NT2/D1 (cell line): ENCODE measurements at places on chromosomes 1 and 21.

DNA sequence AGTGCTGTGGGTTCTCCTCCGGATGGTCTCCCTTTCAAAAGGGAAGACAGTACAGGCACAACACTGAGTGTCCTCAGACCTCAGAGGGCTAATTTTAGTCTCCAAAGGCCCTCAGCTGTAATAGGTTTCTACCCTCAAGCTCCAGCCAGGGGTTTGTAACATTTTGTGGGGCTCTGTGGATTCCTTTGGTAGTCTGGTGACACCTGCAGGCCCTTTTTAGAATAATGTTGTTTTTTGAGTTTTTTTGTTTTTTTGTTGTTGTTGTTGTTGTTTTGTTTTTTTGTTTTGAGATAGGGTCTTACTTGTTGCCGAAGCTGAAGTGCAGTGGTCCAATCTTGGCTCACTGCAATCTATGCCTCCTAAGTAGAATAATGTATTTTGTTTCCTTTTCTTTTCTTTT, 15.0 kb upstream of the TMEM201 start:
- DNase-seq, result no peak

DNA sequence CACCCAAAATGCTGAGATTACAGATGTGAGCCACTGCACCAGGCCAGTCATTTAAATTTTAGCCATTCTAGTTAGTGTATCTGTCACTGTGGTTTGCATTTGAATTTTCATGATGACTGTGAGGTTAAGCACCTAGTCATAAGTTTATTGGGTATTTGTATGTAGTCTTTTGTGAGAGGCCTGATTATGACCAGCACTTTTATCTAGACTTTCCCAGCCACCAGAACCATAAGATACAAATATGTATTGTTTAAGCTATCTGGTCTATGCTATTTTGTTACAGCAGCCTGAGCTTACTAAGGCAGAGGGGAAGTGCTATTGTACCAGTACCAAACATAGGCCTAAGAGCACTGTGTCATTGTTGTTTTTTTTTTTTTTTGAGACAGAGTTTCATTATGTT, 19.9 kb upstream of the DNAJC6 start:
- no peak for DNase-seq

DNA sequence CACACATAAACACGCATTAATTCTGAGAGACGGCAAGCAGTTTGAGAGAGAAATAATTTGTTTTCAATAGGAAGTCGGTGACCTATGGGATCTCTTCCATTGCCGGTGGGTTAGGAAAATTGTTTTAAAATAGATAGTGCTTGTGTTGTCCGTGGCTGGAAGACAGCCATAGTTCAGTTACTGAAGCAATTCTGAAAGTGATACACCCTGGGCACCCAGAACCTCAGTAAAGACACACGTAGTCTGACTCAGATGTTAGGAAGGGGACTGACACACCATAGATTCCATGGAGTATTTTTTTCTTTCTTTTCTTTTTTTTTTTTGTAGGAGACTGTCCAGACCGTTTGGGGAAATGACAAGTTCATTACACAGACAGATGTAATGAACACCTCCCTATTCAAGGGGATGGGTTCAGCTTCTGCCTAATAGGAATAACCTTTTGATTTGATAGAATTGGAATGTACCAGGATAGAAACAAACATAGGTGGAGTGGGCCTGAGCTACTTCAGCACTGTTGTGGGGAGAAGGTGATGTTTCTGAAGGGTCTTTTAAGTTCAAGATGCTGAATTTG, 1.6 kb downstream of the C1orf21 start:
- DNase-seq, result no peak

DNA sequence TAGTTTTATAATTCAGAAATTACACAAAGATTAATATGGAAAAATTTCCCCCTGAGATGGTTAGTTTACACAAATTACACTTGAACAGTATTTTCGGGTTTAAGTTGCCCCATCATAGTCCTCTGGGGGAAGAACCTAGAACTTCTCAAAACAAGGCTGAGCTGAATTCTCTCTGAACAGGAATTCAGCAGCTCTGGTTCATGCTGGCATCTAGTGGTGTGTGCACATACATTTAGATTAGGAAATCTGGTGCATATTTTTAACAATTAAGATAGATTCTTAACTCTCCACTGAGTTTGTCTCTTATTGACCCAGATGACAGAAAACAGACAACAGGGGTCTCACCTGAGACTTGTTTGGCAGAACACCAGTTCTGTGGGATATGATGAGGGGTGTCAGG, 410.7 kb downstream of the DSCAM start:
- DNase-seq, result no peak

DNA sequence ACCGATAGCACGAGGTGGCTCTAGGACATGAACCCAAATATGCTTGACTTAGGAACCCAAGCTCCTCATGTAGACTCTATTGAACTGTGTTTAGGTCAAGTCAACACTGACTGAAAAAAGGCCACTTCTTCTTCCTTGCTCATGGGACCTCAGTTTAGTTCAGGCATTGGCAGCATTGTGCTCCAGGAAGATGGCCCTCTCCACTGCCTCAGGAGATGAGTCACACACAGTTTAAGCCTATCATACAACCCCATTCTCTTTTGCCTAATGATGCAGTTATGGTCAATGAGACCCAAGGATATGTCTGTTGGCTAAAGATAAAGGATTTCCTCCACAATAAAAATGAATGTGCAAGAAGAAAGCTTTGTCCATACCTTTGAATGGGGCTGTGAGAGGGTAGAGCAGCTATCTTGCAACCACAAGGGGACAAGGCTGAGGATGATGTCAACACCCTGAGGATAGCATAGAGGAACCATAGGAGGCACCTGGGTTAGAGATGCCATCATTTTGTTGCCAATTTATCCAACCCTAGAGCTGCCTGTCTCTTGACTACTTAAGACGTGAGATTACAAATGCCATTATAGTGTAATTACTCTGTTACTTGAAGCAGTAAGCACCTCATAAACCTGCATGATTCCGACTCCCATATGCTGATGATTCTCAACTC, 3.0 kb upstream of the TRIM63 start:
- DNase-seq, result no peak

DNA sequence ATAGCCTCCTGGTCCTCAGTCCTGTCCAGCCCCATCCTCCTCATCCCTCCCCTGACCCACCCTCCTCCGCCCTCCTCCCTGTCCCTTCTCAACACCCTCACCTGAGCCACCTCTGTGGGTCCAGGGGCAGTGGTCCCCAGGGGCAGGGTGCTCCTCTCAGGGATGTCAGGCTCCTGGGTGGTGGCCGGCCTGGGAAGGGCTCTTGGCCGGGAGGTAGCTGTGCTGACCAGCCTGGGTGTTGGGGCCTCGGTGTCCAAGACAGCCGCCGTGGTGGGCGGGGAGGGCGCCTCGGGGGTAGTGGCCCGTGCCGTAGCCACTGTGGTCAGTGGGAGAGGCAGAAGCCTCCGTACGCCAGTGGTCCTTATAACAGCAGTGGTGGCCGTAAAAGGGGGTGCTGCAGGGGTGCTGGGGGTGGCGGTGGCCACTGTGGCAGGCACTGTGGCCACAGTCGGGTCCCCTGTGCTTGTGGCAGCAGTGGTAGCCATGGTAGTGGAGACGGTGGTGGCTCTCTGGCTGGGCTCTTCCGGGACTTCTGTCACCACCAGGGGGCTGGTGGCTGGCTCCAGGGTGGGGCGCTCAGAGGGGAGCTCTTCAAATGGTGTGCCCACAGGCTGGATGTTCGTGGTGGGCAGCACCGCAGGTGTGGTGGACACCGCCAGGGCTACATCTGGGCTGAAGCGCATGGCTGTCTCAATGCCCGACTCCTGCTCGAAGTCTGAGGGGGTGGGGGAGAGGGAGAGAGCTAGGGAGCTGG, 31.9 kb downstream of the SDC3 start:
- DNase-seq, result no peak

- peak; percentile 84 for DNase-seq
These were observed 12.6 kb downstream of the FLG2 start for GRCh38 chr1:152347116-152347728.

- no peak for DNase-seq
These were observed 89.4 kb upstream of the GPR52 start for GRCh38 chr1:174358344-174358743.

DNA sequence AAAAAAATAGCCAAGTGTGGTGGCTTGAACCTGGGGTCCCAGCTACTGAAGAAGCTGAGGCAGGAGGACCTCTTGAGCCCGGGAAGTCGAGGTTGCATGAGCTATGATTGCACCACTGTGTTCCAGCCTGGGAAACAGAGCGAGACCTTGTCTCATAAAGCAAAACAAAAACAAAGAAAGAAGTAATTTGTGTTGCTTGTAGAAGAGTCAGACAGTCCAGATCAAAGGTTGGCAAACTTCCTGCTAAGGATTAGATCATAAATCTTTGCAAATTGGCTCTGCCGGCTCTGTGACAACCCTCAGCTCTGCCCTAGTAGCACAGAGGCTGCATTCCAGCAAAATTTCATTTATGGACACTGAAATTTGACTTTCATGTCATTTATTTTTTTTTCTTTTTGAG, 19.0 kb upstream of the MFN2 start:
- no peak for DNase-seq

GRCh38 chr1:74162333-74162732, 35.6 kb downstream of the LRRIQ3 start:
- DNase-seq, result no peak

- no peak for DNase-seq
These were observed 34.4 kb upstream of the SLC30A1 start for GRCh38 chr1:211613108-211613947.

- DNase-seq, result no peak
These were observed 54.2 kb downstream of the IFI44 start for GRCh38 chr1:78703806-78704205.

GRCh38 chr1:68201546-68202238, 30.6 kb downstream of the WLS start:
- no peak for DNase-seq

GRCh38 chr1:68049941-68050878, at the start of gene DIRAS3:
Gene DIRAS3 (minus strand): TSS chr1:68050627. CDS start chr1:68047297, 3,330 bp downstream.
- no peak for DNase-seq

- DNase-seq, result no peak
These were observed 148.5 kb upstream of the TNR start for GRCh38 chr1:175891783-175892309.

- no peak for DNase-seq
These were observed 13.8 kb upstream of the SLC6A9 start for GRCh38 chr1:44045064-44045463.

GRCh38 chr1:203428981-203429599, 46.5 kb upstream of the PRELP start:
- no peak for DNase-seq

GRCh38 chr1:11407301-11407994, 71.5 kb upstream of the DISP3 start:
- DNase-seq, result no peak

GRCh38 chr1:64986903-64987871, 20.8 kb upstream of the JAK1 start:
- no peak for DNase-seq

GRCh38 chr1:14817223-14818170, 219.0 kb downstream of the KAZN start:
- no peak for DNase-seq

DNA sequence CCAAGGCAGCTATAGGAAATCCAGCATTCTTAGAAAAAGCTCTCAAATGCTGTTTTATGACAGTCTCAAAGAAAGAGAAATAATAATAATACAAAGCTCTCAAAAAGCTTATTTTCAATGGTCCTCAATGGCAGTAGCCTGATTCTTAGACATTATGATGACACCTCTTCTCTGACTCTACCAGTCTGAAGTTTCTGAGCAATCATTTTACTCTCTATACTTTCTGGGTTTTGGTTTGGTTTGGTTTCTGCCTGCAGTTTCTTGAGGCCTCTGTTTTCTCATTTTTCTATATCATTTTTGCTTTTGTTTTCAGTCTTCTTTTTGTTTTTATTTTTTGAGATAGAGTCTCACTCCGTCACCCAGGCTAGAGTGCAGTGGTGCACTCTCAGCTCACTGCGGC, 50.2 kb upstream of the TBX15 start:
- DNase-seq, result no peak

DNA sequence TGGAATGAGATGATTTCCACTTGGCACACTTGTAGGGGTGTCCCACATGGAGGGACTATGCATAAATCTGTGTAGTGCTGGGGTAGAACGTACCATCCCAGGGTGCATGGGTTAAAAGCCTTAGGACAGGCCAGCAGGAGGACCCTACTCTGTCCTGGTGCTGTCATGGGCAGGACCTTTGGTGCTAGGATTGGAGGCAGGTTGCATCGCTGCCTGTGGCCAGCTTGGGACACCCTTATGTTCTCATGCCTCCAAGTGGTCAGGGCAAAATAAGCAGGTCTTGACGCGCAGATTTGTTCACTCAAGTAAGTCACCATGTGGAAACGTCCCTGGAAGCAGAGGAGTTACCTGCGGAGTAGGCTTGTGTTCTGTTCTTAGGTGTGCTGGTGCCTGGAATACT, 49.5 kb upstream of the RAB3GAP2 start:
- DNase-seq, result no peak

GRCh38 chr1:101392552-101392951, 155.7 kb downstream of the S1PR1 start:
- DNase-seq, result no peak

DNA sequence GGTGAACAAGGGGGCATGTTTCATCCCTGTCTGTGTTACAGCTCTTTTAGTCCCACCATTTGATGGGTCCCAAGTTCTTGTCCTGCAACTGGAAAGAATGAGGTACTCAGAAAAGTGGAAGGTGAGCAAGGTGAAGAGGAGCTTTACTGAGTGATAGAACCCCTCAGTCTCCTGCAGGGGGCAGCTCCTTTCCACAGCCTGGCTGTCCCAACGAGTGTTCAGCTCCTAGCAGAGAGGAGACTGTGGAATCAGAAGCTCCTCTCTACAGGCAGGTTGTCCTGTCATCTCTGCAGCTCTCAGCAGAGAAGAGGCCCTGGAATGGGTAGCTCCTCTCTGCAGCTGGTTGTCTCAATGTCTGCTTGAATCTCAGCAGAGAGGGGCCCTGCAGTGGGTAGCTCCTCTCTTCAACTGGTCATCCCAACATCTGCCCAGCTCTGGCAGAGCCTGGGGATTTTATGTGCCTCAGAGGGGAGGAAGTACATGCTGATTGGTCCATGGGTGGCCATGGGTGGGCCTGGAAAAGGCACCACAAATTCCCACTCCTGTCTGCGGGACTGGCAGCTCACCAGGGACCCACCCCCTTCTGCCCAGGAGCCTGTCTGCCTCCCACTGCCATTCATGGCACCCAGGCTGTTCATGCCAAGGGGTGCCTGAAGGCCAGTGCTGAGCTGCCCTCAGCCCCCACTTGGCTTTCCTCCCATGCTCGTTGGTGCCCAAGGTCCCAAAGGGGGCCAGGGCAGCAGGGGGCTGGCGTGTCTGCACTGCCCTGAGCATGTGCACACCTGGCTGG, 25.7 kb downstream of the LDLRAD1 start:
- no peak for DNase-seq
